ENCODE measurements at places on chromosomes 3 and 15.

DNA sequence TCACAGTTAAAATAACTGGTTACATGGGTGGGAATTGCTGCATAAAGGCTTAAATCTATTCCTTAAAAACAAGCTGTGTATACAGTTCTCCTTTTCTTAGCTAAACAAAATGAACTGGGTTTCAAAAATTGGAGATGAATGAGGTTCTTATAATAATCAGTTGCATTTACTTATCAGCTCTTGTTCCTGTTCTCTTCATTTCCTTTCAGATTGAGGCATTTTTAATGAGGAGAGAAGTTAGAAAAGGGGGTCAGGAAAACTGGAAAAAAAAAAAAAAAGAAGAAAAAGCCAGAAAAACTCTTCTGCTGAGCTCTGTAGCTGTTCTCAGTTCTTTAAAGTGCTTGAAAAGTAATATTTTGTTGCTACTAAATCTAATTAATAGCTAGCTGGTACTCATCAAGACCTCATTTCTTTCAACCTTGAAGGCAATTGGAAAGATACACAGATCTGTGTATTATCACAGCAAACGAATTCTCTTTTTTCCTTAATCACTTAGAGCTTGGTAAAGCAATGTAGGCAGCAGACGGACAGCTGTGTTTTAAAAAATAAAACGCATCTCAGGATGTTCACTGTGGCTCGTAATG lies 32.2 kb downstream of the PTPRG start:
- DNase-seq, result no peak

GRCh38 chr3:114362815-114363214 lies 69.0 kb downstream of the TIGIT start:
- DNase-seq, result no peak

DNA sequence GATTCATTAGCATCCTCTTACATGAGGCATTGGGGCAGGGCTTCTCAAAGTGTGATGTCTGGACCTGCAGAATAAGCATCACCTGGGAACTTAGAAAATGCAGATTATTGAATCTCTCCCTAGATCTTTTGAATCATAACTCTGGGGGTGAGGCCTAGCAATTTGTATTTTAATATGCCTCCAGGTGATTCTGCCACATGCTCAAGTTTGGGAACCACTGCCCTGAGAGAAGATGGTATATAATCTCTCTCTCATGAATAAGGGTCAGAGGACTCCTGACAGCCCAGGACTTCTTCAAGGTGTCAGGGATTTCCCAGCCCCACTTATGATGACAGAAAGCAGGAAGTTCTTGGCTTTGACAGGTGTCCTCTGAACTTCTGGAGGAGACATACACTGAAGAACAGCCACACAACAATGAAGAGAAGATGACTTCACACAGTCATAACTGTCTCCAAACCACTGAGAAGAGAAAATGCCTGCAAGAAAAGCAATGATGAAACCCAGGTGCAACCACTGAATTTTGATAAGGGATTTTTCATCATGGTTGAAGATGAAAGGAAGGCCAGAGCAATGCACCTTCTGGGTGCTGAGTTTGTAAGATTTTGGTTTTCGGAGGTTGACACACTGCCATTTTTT lies 211.9 kb upstream of the MRPL3 start:
- DNase-seq, result no peak

DNA sequence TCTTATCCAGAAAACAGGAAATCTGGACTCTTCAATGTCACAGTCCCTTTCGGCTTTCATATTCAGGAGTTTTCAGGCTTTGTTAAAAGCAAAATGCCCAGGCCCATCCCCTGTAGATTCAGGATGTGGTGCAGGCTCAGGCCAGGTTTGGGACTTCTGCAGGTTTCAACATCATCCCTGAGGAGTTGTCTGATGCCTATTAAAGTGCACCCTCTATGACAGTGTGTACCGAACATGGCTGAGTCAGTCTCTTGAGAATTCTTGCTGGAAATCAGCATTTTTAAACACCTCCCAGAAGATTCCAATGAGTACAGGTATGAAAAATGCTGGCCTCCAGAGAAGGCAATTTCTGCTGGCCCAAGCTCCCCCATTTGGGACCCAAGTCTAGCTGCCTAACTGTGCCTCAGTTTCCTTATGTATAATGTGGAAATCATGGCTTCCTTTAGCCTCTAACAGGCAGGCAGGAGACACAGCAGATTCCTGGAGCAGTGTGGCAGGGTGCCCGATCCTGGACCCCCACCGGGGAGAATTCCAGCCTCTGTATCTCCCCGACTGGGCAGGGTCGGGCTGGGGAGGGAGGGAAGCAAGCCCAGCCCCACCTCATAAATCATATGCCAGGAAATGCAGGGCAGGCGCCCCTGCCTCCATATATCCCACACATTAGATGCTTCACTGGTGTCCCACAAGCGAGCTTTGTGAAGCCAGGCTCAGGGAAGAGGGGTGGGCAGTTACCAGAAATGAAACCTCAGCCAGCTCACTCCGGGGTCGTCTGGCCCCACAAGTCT lies 44.4 kb upstream of the SLC6A11 start:
- no peak for DNase-seq

DNA sequence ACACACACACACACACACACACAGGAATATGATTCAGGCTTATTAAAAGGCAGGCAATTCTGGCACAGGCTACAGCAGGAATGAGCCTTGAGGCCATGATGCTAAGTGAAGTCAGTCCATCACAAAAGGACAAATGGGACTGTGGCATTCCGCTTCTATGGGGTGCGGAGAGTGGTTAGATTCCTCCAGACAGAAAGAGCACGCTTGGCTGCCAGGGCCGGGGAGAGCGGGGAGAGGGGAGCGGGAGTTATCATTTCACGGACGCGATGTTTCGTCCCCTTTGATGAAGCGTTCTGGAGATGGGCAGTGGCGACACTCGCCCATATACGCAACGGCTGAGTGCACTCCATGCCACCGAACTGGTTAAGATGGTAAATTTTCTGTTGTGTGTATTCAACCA lies 58.5 kb upstream of the FAM174B start:
- no peak for DNase-seq

DNA sequence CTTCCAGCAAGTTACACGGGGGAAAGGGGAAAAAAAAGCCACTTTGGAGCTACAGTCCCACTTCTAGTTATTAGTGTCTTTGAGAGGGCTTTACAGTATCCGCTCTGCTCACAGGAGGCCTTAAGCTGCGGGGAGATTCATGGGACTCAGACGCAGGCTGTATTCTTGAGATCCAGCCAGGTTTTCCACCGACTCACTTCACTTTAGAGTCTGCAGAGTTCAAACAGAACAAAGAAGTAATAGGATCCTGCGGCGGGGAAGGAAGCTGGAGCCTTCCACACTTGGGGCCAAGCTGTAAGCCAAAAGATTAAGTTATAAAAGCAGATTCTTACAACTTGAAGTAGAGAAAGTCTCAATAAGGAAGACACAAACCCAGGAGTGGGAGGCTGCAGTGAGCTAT lies 60.2 kb upstream of the FAM174B start:
- DNase-seq, result no peak

DNA sequence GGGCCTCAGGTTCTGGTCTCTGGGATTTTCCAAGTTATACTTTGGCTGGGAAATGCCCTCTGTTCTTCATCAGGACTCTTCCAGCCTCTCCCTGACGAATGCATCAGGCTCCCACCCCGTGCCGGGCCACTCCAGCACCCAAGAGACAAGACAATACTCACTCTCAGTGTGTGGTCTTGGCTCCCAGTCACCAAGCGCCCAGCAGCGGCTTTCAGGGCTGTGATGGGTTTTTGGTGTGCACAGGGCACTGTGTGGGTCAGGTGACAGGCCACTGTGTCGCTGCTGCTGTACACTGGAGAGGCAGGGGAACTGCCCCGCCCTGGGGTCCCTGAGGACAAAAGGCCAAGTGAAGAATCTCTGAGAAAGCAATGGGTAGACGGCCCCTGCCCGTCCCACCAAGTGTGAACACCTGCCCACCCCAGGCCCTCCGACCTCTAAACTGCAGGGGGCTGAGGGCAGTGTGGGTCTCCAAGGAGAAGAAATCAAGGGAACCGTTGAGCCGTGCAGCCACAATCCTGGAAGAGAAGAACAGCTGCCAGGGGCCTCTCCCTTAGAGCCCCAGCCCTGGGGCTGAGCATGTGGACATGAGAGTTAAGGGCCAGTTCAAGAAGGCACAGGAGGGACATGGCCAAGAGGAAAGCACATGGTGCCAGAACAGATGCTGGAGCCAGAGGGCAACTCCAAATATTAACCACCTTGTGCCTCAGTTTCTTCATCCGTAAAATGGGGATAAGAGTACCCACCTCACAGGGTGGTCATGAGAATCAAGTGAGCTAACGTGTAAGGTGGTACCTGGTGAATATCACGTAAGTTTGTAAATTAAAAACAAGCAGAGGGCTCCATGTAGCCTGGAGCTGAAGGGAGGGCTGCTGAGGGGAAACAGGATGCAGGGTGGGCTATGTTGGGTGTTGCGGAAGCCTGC lies 34.1 kb downstream of the PTPN23 start:
- DNase-seq, result no peak

DNA sequence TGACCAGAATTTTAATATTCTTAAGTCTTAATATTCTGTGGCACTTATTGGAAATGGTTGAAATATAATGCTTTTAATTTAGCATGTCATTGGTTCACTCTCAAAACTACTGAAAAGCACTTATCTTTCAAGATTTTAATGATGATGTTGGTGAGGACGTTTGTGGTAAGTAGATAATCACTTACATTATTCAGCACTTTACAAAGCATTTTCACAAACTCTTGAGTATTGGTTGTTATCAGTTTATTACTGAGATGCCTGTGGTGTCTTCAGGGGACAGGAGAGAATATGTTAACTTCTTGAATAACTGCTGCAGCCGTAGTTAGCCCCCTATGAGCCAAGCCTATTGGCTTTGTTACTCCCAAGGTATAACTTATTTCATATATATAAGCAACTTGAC lies 15.2 kb downstream of the TGFBR2 start:
- DNase-seq, result no peak

DNA sequence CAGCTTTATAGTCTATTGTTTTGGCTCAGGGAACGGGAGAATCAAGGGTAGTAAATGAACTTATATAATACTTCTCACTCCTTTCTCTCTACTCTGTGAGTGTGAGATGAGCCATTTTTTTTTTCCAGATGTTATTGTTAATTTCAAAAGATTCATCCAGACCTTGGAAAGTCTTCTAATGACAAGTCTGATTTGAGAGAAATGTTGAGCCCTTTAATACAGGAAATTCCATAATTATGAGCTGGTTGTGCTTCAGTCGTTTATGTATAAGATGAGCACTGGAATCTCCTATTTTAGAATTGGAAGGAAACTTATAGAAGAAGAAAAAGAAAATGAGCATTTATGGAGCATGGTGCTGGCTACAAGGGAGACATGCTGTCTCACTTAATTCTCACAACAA lies 92.0 kb downstream of the FBN1 start:
- DNase-seq, result no peak

DNA sequence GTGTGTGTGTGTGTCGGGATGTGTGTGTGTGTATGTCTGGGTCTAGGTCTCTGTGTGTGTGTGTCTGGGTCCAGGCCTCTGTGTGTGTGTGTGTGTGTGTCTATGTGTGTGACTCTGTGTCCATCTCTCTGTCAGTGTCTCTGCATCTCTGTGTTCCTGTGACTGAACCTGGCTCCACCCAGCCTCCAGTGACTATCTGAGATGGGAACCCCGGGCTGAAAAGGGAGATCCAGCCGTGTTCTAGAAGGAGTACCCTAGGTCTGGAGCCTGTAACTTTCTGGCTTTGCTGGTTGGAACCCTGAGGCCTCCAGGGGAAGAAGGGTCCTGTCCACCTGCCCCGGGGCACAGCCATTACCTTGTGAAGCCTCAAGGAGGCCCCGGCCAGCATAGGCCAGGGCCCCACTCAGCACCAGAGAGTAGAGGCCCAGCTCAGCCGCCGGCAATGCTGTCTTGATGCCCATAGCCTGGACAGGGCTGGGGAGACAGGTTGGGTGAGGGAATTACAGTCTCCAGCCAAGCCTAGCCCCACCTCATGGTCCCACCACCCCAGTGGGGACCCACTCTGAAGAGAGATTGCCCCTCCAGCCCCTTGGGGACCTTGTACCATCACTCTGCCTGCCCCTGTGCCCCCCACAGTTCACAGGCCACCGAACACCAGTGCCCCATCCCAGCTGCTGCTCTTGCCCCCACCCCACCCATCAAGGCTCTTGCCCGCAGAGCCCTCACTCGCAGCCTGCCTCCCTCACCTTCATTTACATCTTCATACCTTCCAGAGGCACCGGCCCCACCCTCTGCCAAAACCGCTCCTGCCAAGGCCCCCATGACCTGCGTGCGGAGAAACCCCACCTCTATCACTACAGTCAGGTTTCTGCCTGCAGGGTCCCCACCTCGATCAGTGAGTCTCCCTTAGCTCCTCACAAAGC lies 2.0 kb downstream of the HHATL start:
- DNase-seq, result no peak

DNA sequence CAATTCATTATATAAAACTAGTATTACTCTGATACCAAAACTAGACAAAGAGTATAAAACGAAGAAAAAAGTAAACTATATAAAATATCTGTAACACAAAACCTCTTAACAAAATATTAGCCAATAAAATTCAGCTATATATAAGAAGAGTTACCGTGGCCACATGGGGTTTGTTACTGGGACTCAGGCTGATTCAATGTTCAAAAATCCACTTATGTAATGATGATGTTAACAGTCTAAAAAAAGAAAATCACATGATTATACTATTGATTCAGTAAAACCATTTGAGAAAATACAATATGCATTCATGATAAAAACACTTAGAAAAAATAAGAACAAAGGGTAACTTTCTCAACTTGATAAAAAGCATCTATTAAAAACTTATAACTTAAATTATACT lies 18.3 kb downstream of the P2RY1 start:
- no peak for DNase-seq

DNA sequence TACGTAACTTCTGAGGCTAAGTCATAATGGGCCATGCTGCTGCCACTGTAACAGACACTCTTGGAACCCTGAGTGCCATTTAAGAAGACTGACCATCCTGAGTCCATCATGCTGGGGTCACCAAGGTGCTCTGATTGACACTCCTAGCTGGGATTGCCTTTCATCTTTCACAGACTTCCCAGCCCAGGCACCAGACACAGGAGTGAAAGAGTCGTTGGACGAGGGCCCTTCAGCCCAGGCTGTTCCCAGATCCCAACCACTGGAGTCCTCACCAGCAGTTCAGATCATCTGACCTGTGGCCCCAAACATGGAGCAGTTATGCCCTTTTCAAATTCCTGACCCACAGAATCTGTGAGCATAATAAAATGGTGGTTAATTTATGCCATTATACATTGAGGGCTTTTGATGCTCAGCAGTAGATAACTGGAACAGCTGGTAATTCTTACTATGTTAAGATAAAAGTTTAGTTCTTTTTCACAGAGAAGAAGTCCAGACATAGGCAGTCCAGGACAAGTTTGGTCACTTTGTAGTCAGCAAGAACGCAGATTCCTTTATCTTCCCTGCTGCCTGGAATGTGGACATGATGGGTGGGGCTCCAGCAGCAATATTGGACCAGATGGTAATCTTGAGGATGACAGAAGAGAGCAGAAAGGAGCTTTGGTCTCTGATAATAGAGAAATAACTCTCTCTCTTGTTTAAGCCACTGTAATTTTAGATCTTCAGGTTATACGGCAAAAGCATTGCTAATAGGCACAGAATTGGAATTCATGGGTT lies 7.3 kb upstream of the EHD4 start:
- DNase-seq, result no peak

- DNase-seq, result no peak
Observed at GRCh38 chr3:69871868-69872267, 127.7 kb upstream of the SAMMSON start.

All from stimulated activated CD4-positive, alpha-beta T cell treated with anti-CD3 and anti-CD28 coated beads, Interleukin-1b, Interleukin-23, amount 100 ng/mL, for 24 hours (primary cell).